ENCODE measurements at places on chromosomes 6 and 20.

DNA sequence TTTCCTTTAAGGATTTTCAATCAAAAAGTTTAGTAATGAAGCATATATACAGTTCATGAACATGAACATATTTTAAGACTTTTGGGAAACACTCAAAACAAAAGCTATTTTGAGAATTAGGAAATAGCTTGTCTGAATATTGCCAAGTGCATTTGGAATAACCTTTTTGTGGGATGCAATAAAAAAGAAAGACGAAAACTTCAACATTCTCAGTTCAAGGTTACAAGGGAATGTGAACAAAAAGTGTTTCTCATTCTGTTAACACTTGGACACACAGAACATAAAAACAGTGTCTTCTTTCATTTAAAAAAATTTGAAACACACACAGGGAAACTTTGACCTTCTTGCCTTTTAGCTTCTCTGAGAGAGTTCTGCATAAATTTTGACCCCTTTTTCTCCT, 72.7 kb upstream of the TCF21 start:
- no peak for DNase-seq

DNA sequence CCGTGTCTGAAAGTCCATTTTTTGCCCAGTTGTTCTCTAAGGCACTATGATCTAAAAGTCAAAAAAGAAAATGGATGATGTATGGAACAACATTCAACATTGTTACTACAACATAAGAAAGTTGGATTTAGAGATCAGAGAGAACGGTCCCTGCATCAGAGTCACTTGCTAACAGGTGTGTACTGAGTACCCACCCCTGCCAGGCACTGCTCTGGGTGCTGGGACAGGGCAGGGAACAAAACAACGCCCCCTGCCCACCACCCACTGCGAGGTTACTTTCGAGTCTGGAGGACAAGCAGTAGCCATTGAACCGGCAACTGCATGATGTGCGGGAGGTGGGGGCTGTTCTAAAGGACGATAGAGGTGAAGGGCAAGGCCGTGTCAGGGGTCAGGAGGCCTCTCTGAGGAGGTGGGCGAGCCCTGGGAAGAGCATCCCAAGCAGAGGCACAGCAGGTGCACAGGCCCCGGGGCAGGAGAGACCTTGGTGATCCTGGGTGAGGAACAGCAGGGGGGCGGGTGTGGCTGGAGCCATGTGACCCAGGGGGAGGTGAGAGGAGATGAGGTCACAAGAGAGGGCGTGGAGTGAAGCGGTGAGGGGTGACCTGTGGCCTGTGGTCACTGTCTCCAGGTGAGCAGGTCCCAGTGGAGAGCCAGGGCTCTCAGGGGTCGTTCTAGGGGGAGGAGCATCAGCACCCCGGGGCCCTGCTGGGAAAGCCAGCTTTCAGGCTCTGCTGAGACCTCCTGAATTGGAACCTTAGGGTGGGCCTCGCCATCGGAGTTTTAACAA, 197.5 kb upstream of the SULF2 start:
- no peak for DNase-seq

- peak; percentile 73 for DNase-seq
These were observed 73.3 kb downstream of the OTOR start for GRCh38 chr20:16821211-16822089.

- no peak for DNase-seq
These were observed 125.8 kb upstream of the BCLAF1 start for GRCh38 chr6:136415351-136416007.

GRCh38 chr6:52394251-52394666, 25.9 kb upstream of the EFHC1 start:
- no peak for DNase-seq

DNA sequence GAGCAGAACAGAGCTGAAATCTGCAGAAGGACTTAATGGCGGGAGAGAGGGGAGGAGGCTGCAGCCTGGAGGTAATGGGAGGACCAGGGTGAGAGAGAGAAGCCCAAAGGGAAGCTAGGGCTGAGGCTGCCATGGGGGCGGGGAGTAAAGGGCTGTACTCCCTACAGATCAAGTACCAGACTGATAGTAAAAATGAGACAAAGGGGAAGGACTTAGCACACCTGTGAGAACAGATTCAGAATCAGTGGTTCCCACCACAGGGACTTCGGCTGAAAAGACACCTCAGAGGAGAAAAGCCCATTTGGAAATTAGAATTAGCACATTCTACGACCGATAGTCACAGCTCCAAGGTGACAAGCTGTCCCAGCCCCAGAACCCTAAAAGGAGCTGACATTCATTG, 6.4 kb upstream of the TBXT start:
- DNase-seq = no peak

GRCh38 chr20:49808753-49809152, 3.9 kb upstream of the SLC9A8 start:
- no peak for DNase-seq

- DNase-seq = peak; percentile 51
These were observed at the start of gene RIN2 for GRCh38 chr20:19758133-19758500. Gene RIN2, plus strand, starts transcription at chr20:19758258. Its CDS starts 131,344 bp downstream, at chr20:19889602.

- DNase-seq = no peak
These were observed 267.8 kb downstream of the PTPRK start for GRCh38 chr6:128252341-128253176.

DNA sequence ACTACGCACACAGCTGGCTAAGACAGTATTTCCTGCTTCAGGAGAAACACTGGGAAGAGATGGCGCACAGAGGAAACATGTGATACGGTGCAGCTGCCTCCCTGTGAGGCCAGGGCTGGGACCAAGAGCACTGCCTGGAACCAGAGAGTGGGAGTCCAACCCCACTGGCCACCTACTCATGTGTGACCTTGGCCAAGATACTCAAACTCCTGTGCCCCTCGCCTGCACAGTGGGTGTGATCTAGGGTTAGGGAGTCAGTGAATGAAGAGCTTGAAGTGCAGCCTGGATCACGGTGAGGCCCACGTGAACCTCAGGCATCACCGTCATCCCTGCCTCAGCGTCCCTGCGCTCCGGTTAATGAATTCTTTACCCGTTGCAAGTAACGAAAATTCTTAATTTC, 41.7 kb upstream of the MPC1 start:
- no peak for DNase-seq

- DNase-seq = no peak
These were observed 14.0 kb downstream of the CYP39A1 start for GRCh38 chr6:46638650-46639049.

- peak; percentile 53 for DNase-seq
These were observed 23.6 kb upstream of the WFDC2 start for GRCh38 chr20:45445805-45446562.

GRCh38 chr6:137767911-137768690, 99.0 kb upstream of the TNFAIP3 start:
- DNase-seq = no peak

DNA sequence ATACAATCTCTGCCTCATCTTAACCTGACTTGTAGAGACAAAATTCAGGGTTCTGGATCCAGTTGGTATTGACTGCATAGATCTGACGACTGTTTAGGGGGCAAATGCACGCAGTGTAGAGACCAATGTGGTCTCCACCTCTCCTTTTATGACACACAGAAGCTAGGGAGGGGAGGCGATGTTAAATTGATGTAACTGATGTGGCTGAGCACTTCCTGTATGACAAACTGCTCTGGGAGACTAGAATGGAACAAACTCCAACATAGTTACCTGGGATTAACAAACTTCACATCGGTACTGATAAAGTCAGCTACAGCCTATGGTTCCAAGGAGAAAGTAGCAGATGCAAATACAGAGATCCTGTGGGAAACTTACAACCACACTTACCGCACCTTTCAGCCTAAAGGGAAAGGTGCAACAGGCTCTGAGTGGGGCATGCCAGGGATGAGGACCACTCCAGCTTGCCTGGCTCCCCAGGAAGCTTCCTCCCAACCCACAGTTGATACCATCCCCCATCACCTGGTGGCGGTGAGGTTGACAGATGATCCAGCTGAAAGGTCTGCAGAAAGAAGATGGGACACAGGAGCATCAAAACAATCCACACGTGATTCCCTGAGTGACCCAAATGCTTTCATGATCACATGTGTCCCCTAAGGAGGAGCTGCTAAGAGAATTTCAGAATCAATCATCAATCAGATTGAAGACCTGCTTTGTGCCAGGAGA, 60.6 kb upstream of the MRPS10 start:
- DNase-seq = no peak

- DNase-seq = no peak
These were observed 4.2 kb downstream of the BTNL2 start for GRCh38 chr6:32402812-32403211.

DNA sequence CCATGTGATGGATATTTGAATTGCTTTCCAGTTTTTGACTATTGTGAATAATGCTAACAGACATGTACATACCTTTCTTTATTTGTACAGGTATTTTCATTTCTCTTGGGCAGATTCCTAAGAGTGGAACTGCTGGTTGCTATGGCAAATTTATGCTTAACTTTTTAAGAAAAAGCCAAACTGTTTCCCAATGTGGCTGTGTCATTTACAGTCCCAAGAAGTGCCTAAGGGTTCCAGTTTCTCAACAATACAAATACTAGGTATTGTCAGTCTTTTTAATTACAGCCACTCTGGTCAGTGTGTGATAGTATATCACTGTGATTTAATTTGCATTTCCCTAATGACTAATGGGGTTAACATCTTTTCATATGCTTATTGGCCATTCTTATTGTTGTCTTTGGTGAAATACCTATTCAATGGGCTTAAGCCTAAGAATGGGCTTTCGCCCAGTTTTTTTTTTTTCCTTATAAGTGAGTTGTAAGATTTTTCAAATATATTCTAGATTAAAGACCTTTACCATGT, 10.3 kb downstream of the REPS1 start:
- DNase-seq = no peak

GRCh38 chr6:35804996-35805736, at the start of gene LHFPL5:
Gene LHFPL5, plus strand, starts transcription at chr6:35805352. Its CDS starts 319 bp downstream, at chr6:35805671.
- peak; percentile 70 for DNase-seq

DNA sequence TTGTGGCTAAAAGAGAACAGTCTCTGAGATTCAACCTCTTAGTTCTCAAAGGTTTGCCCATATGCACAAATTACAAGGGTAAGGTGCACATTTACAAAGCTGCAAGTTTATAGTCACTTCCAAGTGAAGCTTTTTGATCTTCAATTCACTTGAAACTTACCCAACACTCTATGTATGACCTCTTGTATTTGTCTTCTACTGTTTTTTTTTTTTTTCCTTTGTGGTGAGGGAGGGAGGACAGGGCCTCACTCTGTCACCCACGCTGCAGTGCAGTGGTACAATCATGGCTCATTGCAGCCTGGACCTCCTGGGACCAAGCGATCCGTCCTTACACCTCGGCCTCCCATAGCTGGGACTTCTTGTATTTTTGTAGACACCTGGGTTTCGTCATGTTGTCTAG, 4.5 kb upstream of the FOXO3 start:
- no peak for DNase-seq

GRCh38 chr6:85764844-85765243, 122.2 kb upstream of the SYNCRIP start:
- DNase-seq = no peak

GRCh38 chr6:3426927-3427686, 29.7 kb downstream of the SLC22A23 start:
- DNase-seq = no peak

DNA sequence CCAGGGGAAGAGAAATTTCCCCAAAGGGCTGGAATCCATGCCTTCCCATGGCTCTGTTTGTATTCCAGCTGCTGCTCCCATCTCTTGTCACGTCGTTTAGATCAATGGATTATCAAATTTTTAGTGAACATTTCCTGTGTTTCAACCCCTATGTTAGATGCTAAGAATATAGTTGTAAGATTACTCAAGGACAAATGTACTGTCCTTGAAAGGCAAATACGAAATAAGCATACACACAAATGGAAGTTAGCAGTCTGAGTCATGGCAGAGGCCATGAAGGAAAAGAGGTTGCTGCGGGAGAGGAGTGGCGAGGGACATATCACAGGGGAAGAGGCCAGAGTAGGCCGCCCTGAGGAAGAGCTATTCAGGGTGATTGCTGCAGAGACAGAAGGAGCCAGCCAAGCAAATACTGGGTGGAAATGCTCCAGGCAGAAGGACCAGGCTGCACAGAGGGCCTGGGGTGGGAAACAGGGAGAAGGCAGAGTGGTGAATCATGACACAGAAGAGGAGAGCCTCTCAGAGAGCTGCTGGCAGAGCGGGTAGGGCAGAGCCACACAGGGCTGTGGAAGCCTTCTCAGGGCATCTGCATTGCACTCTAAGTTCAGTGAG, 219.2 kb upstream of the LRFN2 start:
- no peak for DNase-seq

- DNase-seq = no peak
These were observed 26.2 kb downstream of the MOCS1 start for GRCh38 chr6:39907871-39908575.

GRCh38 chr20:62318400-62319345, 15.9 kb downstream of the ADRM1 start:
- no peak for DNase-seq

GRCh38 chr20:56554869-56555268, 21.8 kb downstream of the FAM209B start:
- DNase-seq = peak; percentile 68

DNA sequence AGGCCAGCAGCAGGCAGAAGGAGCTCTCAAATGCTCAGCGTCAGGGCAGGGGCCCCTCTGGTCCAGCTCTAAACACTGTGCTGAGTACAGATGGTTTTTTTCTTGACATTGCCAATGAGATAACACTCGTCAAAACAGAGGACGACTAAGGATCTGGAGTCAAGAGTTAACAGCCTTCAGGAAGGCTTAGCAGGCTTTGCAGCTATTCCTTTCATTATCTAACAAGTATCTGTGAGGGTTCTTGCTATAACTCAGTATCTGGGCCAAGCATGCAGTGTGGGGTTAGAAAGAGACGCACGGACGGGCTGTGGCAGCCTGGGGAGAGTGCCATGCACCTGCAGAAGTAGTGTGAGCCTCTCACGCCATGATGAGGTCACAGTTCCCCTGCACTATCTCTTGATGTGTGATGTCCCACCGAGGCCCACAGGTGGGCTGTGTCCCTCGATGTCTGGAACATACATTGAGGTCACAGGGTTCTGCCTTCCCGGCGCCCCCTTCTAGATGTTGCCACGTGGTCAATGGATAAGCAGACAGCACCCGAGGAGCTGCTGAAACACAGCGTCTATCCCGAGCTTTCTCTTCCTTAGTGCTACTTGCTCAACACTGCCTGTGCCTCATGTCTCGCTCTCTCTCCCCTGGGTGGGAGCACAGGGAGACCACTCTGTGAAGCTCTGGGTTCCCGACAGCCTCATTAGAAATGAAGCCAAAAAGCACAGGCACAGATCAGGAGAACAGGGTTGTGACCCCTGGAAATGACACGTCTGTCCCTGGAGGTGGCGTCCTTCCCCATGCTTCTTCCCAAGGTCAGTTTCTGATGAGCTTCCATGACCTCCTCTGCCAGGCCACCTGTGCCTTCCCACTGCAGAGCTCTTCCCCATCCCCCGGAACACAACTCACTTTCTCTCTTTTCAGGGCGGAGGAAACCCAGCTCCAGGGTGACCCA, 85.5 kb upstream of the RPS6KA2 start:
- DNase-seq = no peak

All from D341Med (cell line).